ENCODE measurements at places on chromosomes 7 and 10.

DNA sequence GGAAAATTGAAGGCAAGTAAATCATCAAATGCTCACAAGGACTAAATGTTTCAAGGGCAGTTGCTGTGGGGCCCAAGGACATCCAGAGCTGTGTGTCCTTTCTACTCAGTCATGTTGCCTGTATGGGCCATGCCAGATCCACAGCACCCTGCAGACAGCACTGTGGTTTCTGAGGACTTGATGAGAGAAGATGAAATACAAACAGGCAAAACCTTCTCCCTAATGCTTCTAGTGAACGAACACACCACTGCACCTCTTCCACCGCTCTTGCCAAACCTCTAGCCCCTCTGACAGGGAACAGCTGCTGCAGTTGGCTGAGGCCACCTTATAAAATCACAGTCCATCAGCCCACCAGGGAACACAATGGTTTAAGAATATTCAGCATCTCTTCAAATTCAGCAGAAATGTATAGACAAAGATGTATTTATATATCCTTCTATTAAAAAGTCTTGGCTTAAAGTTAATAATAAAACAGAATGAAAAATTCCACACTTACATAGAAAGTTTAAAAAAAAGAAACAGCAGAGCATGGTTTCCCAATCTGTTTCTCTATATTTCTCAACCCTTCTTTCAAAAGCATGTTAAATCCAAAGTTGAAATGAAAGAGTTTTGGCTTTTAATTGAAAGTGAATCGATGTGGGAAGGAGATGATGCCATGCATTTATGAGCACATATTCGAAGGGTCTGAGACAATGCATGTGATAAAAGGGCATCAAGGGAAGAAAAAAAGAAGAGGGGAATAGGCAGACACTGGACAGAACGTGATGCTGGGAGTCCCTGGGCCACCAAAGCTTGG lies 14.0 kb downstream of the CYP3A7 start:
- DNase-seq = peak; percentile 37

- DNase-seq = no peak
Observed at GRCh38 chr7:73856941-73857340, 4.0 kb upstream of the TMEM270 start.

GRCh38 chr7:87226495-87226894 lies 7.0 kb upstream of the TMEM243 start:
- DNase-seq = no peak

DNA sequence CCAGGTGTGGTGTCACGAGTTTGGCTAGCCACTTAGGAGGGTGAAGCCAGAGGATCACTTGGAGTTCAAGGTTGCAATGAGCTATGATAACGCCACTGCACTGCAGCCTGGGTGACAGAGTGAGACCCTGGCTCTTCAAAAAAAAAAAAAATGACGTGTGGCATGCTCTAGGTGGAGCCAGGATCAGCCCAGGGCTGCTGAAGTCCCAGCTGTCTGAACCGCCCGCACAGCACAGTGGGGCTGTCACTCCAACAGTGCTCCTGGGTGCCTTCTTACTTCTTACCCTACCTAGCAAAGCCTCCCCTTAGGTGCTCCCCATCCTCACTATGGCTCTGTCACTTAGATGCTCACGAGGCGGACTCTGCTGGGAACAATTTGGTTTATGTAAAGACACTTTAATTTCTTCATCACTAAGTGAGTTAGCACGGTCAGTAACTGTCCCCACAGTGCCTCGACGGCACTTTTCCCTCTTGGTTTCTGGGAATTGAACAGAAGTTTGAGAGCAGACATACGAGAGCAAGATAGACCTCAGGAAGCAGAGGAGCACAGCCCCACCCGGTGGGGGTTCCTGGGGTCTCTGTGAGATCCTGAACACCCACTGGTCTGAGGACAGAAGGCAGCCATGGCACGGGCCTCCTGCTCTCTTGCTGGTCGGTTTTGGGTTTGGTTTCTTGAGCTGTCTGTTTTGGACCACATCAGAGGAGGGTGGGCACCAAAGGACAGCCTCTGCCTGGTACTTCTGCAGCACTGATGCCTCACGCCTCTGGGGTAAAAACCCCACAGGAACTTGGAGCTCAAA lies 66.2 kb upstream of the BTBD16 start:
- no peak for DNase-seq

GRCh38 chr10:86960003-86960862 lies 1.8 kb downstream of the SNCG start:
- DNase-seq = peak; percentile 64

- DNase-seq = no peak
Observed at GRCh38 chr10:52956861-52957260, 184.3 kb upstream of the MBL2 start.

- DNase-seq = no peak
Observed at GRCh38 chr7:93992421-93993110, 11.6 kb downstream of the BET1 start.

DNA sequence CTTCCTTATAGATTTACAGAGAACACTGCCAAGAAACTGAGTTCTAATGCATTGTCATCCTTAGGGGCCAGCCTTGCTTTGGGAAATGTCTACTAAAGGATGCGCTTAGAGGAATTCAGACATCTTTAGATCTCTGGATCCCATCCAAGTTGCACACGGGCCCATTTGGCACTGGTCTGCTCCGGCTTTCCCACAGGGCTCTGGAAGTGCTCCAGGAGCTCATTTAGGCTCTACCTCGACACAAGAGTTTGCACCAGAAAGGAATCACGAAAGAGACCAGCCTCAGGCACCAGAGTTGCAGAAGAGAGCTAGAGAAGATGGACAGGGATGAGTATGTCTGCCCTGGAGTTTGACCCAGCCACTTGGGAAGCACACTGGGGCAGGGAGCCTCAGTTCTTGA lies 150.1 kb upstream of the TMEM72 start:
- no peak for DNase-seq

DNA sequence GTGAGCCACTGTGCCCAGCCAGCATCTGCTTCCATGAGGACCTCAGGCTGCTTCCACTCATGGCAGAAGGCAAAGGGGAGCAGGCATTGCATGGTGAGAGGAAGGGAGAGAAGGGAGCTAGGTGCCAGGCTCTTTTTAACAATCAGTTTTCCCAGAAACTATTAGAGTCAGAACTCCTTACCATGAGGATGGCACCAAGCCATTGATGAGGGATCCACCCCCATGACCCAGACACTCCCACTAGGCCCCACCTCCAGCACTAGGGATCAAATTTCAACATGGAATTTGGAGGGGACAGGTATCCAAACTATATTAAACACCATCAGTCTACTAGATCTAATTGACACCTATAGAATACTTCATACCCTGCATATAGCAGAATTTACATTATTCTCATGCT lies 14.2 kb upstream of the MCM10 start:
- no peak for DNase-seq
